ENCODE measurements at places on chromosomes 3 and 15. TPM values are rescaled to one million over a fixed set of nuclear protein-coding genes. Genes with fewer than 3 reads are reported as not detected.

Gene IL17RE
- 2.7 TPM for total RNA-seq

Gene ZNF445
- 4.0 TPM for total RNA-seq

Gene ACVR2B
- 5.3 TPM for total RNA-seq

Gene SELENOK
- total RNA-seq: 26.3 TPM

Gene WNT7A
- 8.1 TPM for total RNA-seq

Gene GOLGA8G
- not detected for total RNA-seq

Gene SV2B
- 0.24 TPM for total RNA-seq

Gene RTP3
- total RNA-seq: not detected

Gene ATP13A5
- total RNA-seq: not detected

Gene CIDEC
- not detected for total RNA-seq
